ENCODE measurements at places on chromosomes 5 and 9. TPM values are rescaled to one million over a fixed set of nuclear protein-coding genes. Genes with fewer than 3 reads are reported as not detected.

GRCh38 chr9:16794871-16795639 is 75.4 kb downstream of the BNC2 start:
- DNase-seq, result no peak

GRCh38 chr5:128667152-128667551 is 129.1 kb upstream of the FBN2 start:
- no peak for DNase-seq

- no peak for DNase-seq
Observed at GRCh38 chr5:54703565-54704255, 186.2 kb downstream of the SNX18 start.

DNA sequence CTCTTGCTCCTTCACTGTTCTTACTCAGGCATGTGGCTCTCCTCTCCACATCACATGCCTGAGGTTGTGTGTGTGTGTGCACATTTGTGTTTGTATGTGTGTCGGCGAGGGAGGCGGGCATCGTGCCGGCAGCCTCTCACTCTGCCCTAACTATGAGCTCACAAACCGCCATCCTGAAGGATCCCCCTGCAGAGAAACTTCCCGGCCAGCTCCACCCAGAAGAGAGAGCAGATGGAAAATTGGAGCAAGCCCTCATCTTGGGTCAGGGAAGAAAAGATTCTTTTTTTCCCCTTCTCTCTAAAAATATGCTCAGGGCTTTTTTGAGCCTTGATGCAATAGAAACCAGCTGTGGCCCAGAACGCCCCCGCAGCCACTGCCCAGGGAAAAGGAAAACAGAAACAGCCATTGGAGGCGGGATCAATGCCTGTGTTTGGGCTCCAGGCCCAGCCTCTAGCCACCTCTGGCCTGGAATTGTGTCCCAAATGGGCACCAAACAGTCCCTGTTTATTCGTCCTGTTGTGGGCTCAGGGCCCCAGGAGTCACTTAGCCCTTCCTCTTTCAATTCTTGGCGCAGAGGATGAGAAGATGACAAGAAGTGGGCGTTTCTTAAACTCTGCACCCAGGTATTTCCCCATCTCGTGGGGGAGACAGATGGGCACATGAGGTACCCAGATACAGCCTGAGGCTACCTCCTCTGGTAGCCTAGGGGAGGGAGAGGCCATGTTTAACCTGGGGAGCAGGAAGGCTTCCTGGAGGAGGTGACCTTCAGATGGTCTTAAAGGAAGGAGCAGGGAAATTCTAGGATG is 151.5 kb downstream of the RGS3 start:
- DNase-seq, result no peak

GRCh38 chr5:1784197-1785050 is 15.2 kb downstream of the MRPL36 start:
- no peak for DNase-seq

DNA sequence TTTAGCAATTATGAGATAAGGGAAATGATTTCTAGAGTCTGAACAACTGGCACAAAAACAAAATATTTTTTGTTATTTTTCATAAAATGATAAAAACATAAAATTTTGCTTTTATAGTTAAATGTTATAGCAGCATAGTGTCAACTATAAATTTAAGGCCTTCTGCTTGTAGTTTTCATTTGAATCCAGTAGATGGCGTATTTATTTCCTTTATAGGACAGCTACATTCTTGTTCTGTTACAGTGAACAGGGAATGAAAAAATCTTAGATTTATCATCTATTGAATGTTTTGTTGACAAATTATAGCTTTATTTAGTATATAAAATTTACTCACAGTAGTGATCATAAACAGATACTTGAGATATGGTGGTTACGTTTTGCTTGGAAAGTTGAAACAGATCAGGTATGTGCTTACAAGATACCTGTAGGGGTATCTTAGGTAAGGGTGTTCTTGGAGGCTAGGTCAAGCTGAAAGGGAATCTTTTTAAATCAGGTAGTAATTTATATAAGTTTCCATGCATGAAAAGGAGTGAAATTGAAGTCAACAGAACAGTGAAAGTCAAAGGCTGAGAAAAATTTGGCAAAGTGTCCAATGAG is 239.3 kb upstream of the GRIN3A start:
- DNase-seq, result peak; percentile 28

GRCh38 chr5:38615981-38616451 is 59.6 kb upstream of the LIFR start:
- no peak for DNase-seq

DNA sequence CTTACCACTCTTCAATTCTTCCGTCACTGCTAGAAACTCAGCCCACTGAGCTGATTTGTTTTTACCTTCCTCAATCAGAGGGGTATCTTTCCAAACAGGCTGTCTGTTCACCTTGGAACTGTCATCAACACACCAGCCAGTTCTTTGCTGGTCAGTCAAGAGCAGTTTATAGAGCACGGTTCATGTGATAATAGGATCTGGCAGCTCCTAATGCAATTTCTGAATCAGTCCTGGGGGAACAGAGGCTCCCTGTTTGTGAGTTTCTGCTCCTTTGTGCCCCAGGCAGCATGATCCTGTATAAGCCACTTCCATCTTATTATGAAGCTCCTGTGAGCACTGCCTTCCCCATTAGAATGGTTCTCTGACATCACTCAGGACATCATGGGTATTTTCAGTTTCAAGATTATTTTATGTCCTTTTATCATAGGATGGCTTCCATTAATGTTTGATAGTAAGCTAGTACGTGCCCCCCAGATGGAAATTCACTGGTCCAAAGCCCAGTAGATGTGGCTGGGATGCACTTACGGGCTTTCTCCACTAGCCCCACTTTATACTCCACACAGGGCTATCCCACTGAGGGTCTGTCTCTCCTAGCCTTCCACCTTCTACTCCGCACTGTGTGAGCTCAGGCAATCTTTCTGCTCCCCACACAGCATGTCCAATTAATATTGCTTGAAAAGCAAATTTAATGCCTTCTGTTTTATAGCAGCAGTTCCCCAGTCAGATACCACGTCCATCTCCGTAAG is 85.5 kb upstream of the SPIN1 start:
- DNase-seq, result no peak

The NXNL2 gene
- total RNA-seq, result not detected

The IFNE gene
- not detected for total RNA-seq

Data from OCI-LY7 (cell line).